Fibroblast of skin of abdomen (primary cell): ENCODE measurements at places on chromosomes 16 and 17.
A peak's percentile ranks its signal among the peaks of the same experiment; 100 is the strongest.

DNA sequence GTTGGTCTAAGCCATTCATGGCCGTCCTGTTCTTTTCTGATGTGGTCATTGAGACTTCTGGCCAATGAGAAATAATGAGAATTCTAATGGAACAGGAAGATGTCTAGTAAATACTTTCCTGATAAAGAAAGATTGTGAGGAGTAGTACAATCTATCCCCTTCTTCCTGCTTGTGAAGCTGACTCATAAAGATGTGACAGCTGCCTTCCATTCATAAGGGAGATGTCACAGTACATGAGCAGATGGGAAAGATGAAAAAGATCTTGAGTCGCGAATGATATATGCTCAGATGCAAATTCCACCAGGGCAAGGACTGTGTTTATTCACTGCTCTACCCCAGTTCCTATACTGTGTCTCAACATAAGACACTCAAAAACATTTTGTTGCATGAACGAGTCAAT lies 111.7 kb upstream of the FOXF1 start:
- peak; percentile 75 for DNase-seq

GRCh38 chr16:86509759-86510464 lies 415 bp upstream of the FOXF1 start:
- DNase-seq, result peak; percentile 82

GRCh38 chr16:27491894-27492587 lies 57.7 kb downstream of the GTF3C1 start:
- no peak for DNase-seq

GRCh38 chr16:53080345-53081031 lies 25.7 kb downstream of the CHD9 start:
- peak; percentile 86 for DNase-seq

GRCh38 chr16:69371564-69371963 lies 14.2 kb downstream of the TERF2 start:
- no peak for DNase-seq

DNA sequence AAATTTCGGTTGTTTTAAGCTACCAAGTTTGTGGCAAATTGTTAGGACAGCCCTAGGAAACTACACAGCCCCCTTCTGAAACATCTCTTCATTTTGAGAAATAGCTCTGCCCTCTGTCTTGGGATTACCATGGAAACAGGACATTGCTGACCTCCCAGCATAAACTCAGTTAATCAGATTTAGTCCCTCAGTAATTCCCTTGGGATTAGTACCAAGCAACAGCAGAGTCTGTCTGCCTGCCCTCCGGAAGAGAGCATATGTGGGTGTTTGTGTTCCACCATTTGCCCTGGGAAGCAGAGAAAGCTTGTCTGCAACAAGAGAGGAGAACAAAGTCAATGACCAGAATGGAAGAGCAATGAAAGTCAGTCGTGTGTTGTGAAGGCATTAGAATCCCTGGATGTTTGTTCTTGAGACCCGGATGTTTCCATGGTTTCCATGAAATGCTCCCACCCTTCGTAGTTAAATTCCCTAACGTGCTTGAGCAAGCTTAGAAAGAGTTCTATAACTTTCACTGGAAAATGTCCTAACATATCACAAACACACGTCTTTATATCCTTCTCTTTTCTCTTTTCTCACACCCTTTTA lies 26.2 kb downstream of the NUDT7 start:
- no peak for DNase-seq

DNA sequence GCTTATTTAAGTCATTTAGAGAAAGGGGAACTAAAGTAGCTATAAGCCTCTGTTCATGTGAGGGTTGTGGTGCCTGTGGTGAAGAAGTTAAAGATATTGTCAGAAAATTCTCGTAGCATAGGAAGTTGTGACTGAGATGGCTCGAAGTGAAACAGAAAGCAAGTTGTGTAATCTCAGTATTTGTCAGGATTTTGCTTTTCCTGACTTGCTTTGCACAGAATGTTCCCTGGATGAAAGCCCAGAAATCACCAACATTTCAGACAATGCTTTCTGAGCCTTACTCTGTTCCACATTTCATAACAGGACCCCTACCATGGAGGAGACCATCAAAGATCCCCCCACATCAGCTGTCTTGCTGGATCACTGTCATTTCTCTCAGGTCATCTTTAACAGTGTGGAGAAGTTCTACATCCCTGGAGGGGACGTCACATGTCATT lies 10.6 kb downstream of the CALCOCO2 start:
- peak; percentile 57 for DNase-seq

DNA sequence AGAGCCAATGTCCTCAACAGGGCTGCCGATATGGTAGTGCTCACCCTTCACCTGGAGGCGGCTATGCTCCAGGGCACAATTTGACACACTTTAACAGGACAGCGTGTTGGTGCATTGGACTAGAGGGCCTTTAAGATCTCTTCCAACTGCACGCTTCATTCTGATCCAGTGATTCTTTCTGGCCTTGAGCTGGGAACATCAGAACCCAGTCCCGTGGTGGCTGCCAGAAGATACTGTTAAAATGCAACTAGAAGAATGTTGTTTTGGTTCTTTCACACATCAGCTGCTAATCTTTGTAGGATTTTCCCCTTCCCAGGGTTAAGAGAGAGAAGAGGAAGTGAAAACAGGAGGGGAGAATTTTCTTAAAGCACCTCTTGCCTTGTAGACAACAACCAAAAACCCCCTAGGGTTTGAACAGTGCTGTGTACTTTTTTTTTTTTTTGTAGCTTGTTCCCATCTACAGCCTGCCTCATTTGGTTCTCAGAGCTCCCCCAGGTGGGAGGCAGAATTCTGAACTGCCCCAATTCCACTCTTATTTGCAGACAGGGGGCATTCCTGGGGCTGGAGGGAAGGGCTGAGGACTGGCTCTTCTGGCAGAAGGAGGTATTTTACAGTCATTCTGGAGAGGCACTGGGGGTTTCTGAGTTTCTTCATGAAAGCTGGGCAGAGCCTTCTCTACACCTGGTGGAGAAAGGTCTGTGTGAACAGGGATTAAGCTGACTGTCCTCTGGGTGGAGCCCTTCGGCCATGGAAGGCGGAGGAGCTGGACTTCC lies 32.4 kb downstream of the SMARCE1 start:
- peak; percentile 12 for DNase-seq

- DNase-seq, result no peak
These were observed 2.8 kb downstream of the TBC1D10B start for GRCh38 chr16:30367349-30368009.

DNA sequence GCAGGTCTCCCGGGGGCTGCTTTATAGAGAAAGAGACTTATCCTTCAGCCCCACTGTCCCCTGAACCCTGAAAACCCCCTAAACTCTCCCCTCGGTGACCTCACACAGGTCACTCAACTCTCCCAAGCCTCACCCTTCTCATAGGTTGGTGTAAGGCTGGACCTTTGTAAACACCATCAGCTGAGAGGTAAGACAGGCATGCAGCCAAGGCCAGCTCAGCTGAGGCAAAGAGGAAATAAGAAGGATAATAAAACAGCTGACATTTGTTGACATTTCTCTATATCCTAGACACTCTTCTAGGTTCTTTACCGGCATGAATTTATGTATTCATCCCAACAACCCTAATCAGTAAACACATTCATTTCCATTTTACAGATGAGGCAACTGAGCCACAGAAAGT lies 134.3 kb downstream of the CCT6B start:
- DNase-seq, result no peak

DNA sequence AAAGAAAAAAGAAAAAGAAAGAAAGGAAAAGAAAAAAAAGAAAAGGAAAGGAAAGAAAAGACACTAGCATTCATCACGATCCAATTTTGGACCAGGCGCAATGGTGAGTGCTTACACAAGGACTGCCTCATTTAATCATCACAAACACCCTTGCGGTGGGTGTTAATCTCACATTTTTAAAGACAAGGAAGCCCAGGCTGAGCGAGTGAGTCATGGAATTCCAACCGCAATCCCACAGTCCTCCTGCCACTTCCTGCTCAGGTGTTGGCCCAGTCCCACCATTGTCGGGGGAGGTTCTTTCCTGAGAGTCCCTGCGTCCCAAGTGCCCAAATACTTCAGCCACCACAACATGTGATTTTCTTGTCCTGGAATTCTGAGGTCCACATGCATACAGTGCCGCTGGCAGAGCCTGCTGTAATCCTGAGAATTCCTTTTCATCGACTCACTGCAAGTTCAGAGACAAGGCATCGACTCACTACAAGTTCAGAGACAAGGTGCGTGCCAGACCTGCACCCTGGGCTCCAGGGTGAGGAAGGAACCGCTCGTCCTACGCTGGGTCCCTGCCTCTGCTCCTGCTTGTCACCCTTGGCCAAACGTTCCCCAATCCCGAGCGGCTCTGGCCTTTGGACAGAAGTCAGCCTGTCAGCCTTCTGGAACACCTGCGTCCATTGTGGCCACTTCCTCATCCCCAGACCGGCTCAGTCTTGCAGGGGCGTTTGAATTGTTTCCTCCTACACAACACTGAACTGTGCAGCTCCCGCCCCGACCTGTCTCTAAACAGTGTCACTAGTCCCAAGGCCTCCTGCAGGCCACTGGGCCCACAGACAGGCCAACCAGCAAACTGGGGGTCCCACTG lies 5.8 kb downstream of the ZG16B start:
- peak; percentile 100 for DNase-seq

DNA sequence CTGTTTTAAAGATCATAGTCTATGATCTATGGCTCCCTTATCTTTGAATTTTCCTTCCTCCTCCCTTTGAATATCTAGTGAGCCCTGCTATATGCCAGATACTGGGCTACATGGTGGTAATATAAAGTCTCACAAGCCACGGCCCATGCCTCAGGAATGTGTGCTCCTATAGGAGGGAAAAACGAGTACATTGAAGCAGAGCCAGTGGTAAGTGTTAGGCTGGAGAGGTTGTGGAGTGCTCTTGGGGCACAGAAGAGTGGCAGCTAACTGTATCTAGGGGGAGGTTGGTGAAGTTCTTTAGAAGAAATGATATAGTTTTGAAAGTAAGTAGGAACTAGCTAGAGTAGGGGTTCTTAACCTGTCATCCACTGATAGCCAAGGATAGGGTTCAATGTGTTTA lies 105.8 kb upstream of the PMFBP1 start:
- DNase-seq, result no peak

GRCh38 chr17:73231841-73232586 lies 29.7 kb downstream of the CPSF4L start:
- peak; percentile 95 for DNase-seq

DNA sequence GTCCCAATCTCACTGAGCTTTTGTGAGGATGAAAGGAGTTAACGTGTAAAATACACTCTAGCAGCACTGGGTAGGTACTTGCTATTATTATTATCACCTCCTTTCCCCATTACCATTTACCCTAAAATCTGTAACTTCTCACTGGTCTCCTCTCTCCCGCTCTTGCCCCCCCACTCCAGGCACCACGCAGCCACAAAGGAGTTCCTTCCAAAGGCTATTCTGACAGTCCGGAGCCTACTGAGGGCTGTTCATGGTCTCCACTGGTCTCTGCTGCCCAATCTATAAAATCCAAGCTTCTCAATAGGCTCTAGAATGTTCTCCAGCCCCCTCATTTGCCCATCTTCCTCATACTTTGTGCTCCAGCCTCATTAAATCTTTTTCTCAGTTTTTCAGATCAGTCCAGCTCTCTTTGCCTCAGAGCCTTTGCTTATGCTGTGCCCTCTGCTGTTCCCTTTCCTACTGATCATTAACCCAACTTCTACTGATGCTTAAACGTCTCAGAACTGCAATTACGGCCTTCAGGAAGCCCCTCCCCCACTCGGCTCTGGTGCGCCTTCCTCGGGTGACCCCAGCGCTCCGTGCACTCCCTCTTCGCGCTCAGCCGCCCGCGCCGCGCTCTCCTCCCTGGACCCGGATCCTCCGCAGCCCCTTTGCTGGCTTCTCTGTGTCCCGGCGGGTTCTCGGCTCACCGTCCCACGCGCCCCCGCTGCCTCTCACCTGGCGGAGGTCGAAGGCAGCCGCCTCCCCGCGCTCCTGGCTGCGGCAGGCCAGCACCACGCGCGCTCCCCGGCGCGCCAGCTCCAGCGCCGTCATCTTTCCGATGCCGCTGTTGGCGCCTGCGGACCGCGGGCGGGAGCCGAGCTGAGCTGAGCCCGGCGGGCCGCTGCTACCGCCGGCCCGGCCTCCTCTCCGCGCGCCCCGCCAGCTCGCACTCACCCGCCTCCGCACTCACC lies 737 bp downstream of the DHRS13 start:
- DNase-seq, result peak; percentile 14

DNA sequence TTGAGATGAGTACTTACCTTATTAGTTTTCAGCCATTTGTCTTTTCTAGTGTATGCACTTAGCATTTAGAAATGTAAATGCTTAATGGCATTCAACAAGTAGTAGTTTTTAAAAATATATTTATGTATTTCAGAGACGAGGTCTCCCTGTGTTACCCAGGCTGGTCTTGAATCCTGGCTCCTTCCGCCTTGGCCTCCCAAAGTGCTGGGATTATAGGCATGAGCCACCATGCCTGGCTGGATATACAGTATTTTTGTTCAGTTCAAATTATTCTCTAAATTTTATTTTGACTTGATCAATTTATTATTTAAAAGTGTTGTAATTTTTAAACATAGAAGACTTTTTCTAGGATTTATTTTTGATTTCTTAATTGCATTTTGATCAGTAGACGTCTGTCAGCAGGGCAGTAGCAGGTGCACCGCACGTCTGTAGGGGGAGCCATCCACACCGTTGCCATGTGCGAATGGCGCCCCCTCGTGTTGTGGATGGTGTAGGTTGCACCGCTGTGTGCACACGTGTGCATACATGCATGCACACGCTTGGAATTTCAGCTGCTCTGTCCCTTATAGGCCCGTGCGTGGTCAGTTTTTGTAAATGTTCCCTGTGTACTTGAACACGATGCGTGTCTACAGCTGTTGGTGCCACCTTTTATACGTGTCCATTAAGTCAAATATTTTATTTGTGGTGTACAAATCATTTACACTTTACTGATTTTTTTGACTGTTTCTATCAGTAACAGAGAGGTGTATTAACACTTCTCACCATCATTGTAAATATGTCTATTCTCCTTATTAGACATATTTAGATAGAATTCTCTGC lies 30.6 kb downstream of the RPTOR start:
- peak; percentile 78 for DNase-seq

- no peak for DNase-seq
These were observed 755 bp upstream of the C16orf89 start for GRCh38 chr16:5066511-5066910.

- peak; percentile 63 for DNase-seq
These were observed 10.6 kb downstream of the MYH3 start for GRCh38 chr17:10646392-10646990.

DNA sequence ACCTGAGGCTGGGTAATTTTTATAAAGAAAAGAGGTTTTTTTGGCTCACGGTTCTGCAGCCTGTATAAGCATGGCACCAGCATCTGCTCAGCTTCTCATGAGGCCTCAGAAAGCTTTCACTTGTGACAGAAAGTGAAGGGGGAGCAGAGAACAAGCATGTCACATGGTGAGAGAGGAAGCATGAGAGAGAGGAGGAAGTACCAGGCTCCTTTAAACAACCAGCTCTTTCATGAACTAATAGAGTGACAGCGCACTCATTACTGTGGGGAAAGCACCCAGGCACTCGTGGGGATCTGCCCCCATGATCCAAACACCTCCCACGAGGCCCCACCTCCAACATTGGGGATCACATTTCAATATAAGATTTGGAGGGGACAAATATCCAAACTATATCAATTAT lies 86.8 kb downstream of the USP32 start:
- DNase-seq, result no peak

- DNase-seq, result no peak
These were observed 14.8 kb downstream of the SNTB2 start for GRCh38 chr16:69201787-69202186.
